ENCODE measurements at places on chromosomes 11 and 22. TPM values are rescaled to one million over a fixed set of nuclear protein-coding genes. Genes with fewer than 3 reads are reported as not detected.

DNA sequence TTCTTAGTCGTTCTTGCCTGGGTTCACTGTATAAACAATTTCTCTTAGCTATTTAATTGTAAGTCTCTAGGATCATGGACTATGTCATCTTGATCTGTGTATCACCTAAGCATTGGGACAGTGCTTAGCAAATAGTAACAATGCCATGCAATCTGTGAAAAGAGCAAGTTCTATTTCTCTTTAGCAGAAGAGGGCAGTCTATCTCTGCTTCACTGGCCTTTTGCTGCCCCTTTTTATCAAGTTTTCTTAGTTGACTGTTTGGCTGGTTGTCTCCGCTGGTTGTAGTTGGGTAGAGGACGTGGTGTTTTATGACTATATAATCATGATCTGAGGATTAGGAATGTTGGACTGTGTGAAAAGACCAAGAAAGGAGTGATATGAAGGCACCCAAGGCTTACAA, 315.0 kb downstream of the JRKL start:
- DNase-seq: no peak

- DNase-seq: no peak
Measured at GRCh38 chr11:12441231-12441861, 64.0 kb downstream of the PARVA start.

- DNase-seq: no peak
Measured at GRCh38 chr11:9170450-9170849, 79.1 kb upstream of the SCUBE2 start.

DNA sequence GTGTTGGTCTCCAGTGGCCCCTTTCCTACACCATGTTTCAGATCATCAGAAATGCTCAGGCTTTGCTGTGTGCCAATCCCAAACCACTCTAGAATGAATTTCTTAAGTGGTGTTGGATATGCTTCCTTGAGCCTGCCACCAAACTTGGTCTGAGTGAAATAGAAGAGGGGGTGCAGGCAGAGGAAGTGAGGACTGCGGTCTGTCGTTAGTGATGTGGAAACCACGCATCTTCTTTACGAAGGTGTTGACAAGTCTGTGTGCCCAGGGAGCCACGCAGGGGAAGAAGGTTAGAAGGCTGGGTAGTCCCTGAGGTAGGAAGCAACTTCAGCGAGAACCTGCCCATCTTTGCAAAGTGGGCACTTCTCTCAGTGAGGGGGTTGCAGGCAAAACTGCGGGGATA, 187.4 kb upstream of the NAV2 start:
- DNase-seq: no peak

GRCh38 chr11:126702165-126702720, 298.3 kb downstream of the KIRREL3 start:
- DNase-seq: no peak

DNA sequence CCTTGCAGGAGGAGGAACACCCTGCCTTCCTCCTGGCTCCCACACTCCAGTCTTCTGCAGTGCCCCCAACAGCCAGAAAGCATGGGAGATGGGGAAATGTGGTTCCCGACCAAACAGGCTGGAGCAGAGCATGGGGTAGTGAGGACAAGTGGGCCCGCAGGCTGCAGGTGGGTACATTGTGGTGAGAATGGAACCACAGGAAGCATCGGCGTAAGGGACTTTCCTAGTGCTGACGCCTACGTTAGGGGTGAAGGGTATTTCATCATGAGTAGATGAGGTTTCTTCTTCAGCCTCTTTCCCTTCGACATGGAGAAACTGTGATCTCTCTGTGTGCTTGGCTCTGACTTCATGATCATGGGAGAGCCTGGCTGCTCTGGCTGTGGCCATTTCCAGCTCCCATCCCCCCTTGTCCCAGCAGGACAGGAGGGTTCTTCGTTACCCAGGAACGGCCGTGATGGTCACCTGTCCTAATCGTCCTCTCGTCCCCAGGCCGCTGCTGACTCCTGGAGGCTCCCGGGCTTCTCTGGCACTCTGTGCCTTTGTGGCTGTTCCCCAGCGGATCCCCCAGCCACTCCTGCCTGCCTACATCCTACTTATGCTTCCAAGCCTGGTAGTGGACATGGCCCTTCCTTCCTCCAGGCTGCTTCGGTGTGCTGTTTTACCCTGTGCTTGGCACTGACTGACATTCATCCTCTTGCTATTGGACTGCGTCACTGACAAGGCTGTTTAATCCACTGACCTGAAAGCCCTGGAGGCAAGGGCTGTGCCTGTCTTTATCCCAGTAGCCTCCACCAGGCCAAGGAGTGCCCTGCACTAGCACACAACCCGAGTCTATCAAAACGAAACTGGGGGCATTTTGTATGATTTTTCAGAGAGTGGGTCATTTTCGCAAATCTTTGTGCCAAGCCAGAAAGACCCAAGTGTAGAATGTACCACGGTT, 65.2 kb upstream of the CECR2 start:
- DNase-seq: no peak

- DNase-seq: no peak
Measured at GRCh38 chr22:44669561-44669976, 32.4 kb upstream of the PRR5 start.

GRCh38 chr22:38043151-38044039, 13.8 kb upstream of the PICK1 start:
- no peak for DNase-seq

DNA sequence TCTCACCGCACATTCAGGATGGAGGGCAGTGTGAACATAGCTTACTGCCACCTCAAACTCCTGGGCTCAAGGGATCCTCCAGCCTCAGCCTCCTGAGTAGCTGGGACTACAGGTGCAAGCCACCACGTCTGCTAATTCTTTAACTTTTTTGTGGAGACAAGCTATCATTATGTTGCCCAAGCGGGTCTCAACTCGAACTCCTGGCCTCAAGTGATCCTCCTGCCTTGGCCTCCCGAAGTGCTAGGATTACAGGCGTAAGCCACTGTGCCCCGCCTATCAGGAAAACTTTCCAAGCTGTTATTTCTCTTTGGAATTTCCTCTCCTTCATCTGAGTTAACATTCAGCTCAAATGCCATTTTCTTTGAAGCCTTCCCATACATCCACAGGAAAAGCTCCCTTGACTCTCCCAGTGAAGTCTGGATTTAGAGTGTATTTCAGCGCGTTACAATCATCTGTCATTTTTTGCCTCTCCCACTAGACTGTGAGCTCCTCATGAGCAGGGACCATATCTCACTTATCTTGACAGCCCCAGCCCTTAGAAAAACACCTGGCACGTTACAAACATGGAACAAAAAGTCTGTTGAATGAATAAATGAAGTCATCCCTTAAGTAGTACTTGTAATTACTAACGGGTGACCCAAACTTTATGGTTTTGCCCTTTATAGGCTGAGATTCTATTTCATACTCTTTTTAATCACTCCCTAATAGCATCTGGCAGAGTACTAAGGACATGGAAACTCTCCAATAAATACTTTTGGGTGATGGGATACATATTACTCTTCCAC, 2.2 kb downstream of the MRTFA start:
- no peak for DNase-seq

DNA sequence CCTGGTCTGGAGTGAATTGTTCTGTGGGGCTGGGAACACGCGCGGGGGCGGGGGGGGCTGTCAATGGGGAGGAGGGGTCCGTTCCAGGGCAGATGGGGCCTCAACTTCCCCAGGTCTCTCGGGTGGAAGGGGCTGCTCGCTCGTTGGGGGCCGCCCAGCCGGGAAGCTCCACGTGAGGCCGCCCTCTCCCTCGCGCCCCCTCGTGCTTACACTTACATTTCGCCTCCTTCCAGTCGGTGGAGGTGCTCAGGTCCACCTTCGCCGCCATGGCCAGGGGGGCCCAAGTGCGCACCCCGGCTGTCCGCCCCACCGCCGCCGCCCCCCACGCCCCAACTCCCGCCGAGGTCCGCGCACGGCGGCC, 452 bp downstream of the MACROD1 start:
- DNase-seq: no peak

DNA sequence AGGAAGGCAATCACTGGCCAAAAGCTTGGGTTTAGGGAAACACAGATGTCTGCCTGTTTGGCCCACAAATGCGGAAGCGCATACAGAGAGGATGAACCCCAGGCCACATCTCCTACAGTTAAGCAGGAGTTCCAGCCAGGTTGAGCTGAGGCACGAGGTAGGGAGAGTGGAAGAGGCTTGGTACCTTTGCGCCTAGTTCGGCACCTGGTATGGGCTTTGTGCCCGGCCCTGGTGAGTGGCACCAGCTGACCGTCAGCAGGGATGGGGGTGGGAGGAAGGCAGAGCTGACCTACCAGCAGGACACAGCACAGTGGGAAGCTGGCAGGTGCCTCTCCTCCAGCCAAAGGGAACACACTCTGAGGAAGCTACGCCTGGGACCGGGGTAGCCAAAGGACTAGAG, 57.6 kb downstream of the KCNC1 start:
- no peak for DNase-seq

- no peak for DNase-seq
Measured at GRCh38 chr11:27420722-27421572, 51.6 kb downstream of the LGR4 start.

DNA sequence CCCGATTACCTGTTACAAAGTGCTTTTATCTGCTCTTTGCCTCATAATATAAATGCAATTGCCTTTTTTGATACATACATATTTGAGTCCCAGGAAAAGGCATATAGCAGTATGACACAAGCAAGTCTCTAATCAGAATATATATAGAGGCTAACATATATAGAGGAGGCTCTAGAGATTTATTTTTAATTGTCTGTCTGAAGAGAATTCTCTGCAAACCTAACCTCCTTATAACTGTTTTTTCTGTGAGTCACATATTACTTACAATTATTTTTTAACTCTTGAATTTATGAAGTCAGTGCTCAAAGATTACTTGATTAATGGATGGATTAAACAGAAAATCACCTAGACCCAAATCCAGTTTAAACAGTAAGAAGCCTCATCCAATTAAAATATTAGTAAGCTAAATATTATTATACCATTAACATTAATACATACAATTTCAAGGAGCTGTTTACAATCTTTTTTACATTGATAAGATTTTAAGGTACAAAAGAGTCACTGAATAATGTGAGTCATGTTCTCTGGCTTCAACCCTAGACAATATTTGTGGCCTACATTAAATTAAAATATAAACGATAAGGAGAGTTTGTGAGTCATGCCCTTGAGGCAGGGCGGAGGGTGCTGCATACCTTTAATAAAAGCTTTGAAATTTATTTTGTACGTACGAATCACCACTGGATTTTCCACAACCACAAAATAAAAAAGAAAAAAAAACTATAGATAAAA, 19.2 kb upstream of the MMP13 start:
- no peak for DNase-seq

DNA sequence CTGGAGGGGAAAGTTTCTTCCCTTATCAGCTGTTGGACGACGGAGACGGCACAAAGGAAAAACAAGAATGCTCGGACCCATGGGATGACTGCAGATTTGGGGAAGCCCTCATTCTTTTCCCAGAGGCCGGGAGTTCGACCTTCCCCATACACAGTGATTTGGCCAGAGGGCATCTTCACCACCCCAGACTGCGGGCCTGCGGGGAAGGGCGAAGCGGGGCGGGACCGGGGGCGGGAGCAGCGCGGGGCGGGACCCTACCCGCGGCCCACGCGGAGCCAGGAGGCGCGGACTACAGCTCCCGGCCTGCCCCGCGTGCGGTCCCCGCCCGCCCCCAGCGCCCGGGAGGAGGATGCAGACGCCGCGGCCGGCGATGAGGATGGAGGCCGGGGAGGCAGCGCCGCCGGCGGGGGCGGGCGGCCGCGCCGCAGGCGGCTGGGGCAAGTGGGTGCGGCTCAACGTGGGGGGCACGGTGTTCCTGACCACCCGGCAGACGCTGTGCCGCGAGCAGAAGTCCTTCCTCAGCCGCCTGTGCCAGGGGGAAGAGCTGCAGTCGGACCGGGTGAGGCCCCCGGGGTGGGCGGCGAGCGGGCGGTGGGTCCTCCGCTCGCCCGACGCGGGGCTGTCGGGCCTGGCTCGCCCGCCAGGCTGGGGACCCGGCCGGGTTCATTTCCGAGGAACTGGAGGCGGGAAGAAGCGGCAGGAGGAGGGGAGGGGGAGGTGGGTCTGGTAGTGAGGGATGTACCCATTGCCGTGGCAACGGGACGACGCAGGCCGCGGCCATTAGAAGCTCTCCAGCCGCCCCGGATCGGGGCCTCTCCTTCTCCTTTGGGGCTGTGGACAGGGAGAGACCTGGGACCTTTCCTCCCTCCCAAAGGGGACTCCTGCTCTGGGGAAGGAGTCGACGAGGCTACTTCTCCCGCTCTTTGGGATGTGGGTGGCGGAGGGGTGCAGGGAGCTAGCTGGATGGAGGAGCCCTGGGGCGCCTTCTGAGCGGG, at the start of gene KCTD17:
TSS of gene KCTD17 (plus strand) at position 352 of the 995 bp plus-strand sequence. CDS start at position 371, 19 bp downstream.
- DNase-seq: peak; percentile 79

- no peak for DNase-seq
Measured at GRCh38 chr11:8242499-8243280, 21.0 kb downstream of the LMO1 start.

DNA sequence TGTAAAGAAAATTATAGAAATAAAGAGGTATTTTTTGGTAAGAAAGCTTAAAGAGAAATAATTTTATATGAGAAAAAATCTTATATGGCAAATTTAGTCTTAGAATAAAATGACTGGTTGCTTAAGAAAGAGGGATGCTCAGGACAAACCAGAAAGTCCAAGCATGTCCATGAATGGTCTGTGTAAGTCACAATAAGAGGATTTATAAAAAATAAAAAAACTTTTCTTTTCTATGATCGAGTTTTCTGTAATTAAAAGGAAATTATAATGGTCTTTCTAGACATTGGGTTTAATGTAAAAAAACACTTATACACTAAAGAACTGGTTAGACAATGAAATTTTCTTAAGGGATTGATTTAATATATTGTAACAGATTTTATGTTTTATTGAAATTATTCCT, 819.6 kb downstream of the TBC1D22A start:
- no peak for DNase-seq

GRCh38 chr11:115941481-115941993, 437.3 kb upstream of the CADM1 start:
- peak; percentile 81 for DNase-seq

- DNase-seq: no peak
Measured at GRCh38 chr11:45809456-45810395, 4.8 kb downstream of the SLC35C1 start.

DNA sequence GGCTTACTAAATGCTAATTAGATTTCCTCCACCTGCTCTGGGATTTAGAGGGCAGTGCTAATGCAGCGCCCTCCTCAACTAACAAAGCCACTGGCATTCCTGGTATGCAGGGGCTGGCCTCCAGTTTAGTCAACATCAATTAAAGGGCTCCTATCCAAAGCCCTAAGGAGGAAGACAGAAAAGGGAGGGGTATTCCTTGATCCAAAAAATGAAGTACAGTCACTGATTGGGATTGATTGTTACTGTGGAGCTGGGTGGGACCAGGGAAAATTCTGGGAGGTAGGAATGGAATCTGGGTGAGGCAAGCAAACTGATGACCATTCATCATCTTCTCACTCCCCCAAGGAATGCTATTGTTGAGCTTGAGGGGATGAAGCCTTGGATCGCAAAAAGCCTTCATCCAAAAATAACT, 52.2 kb downstream of the GAB2 start:
- peak; percentile 45 for DNase-seq

DNA sequence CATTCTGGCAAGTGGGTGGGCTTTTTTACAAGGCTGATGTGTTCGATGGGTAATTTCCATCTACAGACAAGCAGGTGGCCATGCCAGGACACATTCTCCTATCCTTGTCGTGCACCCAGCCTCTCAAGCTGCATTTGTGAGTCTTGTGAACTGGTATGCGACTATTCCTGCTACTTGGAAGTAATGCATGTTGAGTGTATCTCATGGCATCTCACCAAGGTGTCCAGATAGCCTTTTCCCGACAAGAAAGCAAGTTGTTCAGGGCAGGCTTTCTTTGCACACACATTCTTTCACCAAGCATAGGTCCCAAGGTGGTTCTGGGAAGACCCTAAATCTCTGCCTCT, 18.8 kb upstream of the SYT13 start:
- DNase-seq: no peak

Gene WBP2NL
- total RNA-seq: 1.9 TPM

Gene APOBEC3A
- total RNA-seq: 14.2 TPM

Gene TMPRSS6
- 0.53 TPM for total RNA-seq

Gene APBB1
- total RNA-seq: 37.2 TPM

Gene KCNJ11
- 4.3 TPM for total RNA-seq

Gene TMEM86A
- total RNA-seq: 11.7 TPM

Data from lower lobe of right lung (tissue), 2 donors.